Stimulated activated CD4-positive, alpha-beta T cell treated with anti-CD3 and anti-CD28 coated beads, Interleukin-4, amount 100 ng/mL, for 24 hours (primary cell): ENCODE measurements at places on chromosomes 16 and 17.
A peak's percentile ranks its signal among the peaks of the same experiment; 100 is the strongest.

GRCh38 chr17:44372036-44372435, 8.4 kb upstream of the FAM171A2 start:
- no peak for DNase-seq

DNA sequence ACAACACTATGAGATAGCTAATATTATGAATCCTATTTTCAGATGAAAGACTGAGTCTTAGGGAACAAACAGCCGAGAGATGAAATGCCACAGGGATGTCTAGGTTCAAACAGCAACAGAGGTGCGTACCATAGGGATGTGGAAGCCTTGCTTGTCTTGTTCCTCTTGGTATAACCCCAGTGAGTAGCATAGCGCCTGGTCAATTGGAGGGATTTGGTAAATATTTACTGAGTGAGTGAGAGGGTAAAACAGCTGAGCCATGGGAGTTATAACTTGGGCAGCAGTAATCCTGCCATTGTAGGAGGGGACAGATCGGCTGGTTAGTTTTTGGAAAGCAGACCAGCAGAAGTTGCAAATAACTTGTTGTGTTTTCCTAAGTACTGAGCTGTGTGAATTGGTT, 80.2 kb downstream of the WWOX start:
- no peak for DNase-seq

DNA sequence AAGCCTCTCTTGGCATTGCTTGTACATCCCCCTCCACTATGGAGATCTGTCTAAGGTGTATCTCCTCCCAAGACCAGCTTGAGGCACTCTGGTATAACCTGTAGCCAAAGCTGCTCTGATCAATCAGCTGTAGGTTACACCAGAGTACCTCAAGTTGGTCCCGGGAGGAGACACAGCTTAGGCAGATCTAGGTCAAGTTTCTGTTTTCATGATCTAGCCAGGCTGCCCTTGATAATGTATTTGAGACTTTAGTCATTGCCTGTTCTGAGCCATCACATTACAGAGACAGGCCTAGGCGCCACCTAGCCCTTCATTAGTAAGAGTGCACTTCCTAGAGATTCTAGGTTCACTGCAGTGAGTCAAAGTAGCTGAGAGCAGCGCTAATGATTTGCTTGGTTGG, 31.4 kb downstream of the ASGR1 start:
- DNase-seq, result no peak

DNA sequence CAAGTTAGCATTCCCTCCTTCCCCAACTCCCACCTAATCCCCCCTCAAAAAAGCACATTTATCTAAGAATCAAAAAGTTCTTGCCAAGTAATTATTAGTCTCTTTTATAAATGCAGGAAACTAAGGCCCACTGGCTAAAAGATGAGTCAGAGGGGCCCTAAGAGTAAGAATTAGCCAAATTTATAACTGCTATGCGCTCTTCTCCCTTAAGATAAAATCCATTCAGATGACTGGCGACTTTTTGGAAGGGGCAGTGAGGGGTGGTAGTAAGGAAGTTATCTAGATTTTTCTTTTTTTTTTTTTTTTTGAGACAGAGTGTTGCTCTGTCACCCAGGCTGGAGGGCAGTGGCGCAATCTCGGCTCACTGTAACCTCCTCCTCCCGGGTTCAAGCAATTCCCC, 17.1 kb downstream of the ZNF652 start:
- DNase-seq, result no peak

- no peak for DNase-seq
Observed at GRCh38 chr16:57262841-57263540, 17.9 kb downstream of the ARL2BP start.

DNA sequence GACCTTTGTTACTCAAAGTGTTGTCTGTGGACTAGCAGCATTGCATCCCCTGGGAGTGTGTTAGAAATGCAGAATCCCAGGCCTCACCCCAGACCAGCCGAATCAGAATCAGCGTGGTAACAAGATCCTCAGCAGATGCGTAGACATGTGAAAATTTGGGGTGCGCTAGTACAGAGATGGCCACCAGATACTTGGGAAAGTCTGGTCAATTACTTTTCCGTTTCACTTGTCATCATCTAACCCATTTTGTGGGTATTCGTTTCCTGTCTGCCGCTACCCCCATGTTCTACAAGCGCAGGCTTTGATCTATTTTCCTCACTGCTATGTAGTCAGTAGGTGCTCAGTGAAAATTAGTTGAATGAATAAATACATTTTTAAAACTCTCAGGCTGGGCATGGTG, 33.1 kb upstream of the HERPUD1 start:
- no peak for DNase-seq

GRCh38 chr17:41579484-41580243, 7.0 kb downstream of the KRT14 start:
- DNase-seq, result peak; percentile 68

- DNase-seq, result peak; percentile 93
Observed at GRCh38 chr17:18158022-18158600, 25.5 kb upstream of the ALKBH5 start.

GRCh38 chr16:80806927-80807340, 2.5 kb upstream of the CDYL2 start:
- DNase-seq, result peak; percentile 69

GRCh38 chr16:65229191-65229662, 107.4 kb upstream of the CDH11 start:
- DNase-seq, result no peak

GRCh38 chr16:10885246-10885645, 8.2 kb downstream of the CIITA start:
- no peak for DNase-seq

DNA sequence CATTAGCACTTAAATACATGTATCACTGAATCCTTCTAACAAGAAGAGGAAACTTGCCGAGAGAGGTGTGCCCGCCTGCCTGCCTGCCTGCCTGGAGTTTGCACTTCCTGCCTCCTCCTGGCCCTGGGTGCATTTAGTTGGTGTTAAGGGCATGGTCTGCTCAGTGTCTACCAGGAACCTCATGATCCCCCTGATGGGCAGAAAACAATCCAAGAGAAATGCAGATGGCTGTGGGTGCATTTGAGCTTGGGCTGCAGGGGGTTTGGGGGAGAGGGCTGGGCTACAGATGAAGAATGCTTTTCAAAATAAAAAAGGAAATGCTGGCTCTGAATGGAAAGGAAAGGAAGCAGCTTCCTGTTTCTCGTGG, 10.1 kb downstream of the KSR1 start:
- DNase-seq, result no peak

GRCh38 chr17:2872282-2872681, 76.0 kb downstream of the RAP1GAP2 start:
- no peak for DNase-seq

DNA sequence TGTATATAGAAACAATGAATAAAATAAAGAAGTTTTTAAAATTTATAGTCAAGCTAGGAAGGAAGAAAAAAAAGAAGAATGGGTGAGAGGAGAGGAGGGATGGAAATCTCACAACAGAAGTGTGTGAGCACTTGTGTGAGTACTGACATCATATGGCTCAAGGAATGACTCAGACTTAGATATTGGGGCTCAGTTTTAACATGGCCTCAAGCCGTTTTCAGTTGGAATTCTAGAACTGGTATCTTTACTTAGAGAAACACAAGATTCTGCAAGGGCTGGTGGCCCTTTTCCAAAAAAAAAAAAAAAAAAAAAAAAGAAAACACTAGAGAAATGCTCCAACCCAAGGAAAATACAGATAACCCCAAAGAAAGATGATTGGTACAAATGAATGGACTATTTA, 55.1 kb downstream of the STXBP4 start:
- DNase-seq, result no peak

- DNase-seq, result peak; percentile 22
Observed at GRCh38 chr16:71846431-71846830, 655 bp downstream of the ATXN1L start.

DNA sequence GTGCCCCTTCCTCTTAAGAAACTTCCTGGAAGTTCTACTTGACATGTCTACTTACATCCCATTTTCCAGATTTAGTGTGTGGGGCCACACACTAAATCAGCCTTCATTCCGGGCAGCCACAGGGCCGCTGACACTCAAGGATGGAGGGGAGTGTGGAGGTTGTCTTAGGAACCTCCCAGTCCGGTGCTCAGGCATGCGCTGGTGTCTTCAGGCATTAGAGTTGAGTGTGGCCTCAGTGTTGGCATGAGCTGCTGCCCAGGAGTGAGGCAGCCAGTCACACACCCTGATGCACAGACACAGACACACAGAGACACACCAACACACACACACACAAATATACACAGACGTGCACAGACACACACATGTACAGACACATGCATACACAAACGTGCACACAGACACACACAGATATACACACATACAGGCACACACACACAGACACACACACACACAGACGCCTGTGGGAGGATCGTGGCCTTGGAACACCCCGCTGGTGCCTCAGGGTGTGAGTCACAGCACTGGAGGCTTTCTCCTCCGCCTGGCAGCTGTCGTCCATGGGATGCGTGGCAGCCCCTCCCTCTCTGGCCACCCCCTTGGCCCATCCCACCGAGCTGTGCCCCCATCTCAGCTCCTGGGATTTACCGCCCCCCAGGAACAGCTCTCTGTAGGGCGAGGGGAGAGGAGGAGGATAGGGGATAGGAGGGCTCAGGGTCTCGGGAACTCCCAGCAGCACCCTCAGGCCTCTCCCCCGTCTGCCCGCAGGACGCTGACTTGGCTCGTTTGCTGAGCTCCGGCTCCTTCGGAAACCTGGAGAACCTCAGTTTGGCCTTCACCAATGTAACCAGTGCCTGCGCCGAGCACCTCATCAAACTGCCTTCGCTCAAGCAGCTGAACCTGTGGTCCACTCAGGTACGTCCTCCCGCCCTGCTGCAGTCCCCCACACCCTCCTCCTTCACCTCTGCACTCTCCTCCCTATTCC, 75.6 kb upstream of the PLCG2 start:
- DNase-seq, result no peak

DNA sequence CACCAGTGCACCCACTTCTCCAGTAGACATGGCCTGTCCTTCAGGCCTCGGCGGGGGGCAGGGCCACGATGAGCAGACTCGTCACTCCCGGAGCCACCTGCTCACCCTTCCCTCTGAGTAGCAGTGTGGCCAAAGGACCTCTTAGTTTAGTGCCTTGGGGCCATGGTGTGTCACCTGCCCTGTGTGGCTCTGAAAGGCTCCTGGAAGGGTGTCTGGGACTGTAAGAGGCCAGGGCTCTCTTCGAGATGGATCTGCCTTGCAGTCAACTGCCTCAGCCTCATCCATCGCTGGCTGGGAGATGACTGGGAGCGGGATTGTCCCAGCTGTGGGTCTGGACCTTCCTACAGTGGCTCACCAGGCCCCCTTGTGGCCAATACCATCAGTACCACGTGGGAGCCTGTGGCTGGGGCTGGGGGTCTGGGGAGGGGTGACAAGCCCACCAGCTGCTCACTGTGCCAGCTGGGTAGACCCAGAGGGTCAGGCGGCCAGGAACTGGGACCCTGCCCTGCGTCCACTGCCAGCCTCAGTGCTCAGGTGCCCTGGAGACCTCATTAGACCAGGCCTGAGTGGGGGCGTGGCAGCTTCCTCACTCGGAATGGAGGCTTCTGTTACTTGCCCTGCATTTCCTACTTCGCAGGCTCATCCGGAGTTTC, 133.4 kb downstream of the OR1D5 start:
- peak; percentile 32 for DNase-seq

- DNase-seq, result peak; percentile 13
Observed at GRCh38 chr16:57235128-57236021, 9.7 kb upstream of the ARL2BP start.

DNA sequence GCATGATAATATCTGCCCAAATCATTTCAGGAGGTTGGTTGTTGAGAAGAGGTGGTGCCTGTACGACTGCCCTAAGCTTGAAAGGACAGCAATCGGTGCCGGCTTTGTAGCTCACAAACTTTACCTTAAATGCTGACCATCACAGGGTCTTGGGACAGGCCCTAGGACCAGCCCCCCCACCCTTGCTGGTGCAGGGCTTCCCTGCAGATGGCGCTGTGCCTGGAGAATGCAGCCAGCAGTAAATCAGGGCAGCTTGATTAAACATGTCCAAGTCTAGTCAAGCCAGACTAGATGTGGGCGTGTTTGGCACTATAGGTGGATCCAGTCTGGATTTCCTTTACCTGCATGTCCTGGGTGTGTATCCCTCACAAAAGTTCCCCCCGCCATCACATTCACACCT, 135.5 kb upstream of the CRHR1 start:
- no peak for DNase-seq

DNA sequence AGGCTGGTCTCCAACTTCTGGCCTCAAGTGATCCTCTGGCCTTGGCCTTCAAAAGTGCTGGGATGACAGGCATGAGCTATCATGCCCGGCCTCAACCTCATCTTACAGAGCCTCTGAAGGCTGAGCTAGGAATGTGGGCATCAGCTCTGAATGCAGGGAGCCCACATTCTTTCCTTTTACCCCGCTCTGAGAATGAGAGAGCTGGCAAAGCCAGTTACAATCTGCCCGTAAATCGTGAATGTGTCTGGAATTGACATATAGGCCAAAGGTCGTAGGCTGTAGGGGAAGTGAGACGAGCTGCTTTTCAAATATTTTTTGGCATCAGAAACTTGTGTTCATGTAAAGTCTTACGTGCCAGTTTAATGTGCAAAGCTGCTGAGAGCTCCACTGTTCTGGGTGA, 4.5 kb downstream of the TMEM238L start:
- no peak for DNase-seq

DNA sequence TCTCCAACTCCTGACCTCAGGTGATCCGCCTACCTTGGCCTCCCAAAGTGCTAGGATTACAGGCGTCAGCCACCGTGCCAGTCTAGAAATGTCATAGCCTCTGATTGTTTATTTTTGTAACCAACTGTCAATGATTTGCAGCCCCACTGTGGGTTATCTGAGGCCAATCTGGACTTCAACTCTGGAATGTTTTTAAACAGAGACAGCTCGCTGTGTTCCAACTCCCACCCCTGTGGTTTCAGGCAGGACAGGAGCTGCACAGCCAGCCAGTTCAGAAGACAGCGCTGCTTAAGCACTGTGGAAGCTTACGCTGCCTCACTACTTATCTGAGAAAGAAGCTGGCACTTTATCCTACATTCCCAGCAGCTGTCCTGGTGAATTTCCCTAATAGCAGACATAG, 19.5 kb downstream of the MRM3 start:
- no peak for DNase-seq

DNA sequence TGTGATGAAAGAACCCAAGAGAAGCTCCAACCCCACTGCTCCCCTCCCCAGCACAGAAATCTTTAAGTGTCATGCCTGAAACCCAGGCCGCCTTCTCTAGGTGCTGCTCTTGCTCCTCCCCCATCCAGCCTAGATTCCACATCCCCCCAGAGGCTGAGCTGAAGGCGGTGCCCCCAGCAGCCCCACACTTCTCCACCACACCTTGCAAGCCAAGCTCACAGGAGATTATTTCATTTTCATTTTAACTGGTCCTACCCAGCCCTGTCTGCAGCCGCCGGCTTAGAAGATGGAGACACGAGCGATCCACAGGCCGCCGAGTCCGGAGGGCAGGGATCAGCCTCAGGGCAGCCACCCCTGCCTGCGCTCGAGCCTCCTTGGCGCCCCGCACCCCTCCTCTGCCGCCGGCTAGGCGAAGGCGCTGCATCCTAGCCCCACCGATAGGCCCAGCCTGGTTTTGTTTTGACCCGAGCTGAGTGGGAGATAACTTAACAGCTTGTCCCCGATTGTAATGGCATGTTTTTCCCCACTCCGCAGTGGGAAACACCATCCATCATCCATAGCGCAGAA, 125.3 kb downstream of the RBFOX3 start:
- no peak for DNase-seq
